Stimulated activated CD8-positive, alpha-beta memory T cell treated with anti-CD3 and anti-CD28 coated beads, Interleukin-4, amount 100 ng/mL, for 4 hours (primary cell): ENCODE measurements at places on chromosomes 4 and X.

DNA sequence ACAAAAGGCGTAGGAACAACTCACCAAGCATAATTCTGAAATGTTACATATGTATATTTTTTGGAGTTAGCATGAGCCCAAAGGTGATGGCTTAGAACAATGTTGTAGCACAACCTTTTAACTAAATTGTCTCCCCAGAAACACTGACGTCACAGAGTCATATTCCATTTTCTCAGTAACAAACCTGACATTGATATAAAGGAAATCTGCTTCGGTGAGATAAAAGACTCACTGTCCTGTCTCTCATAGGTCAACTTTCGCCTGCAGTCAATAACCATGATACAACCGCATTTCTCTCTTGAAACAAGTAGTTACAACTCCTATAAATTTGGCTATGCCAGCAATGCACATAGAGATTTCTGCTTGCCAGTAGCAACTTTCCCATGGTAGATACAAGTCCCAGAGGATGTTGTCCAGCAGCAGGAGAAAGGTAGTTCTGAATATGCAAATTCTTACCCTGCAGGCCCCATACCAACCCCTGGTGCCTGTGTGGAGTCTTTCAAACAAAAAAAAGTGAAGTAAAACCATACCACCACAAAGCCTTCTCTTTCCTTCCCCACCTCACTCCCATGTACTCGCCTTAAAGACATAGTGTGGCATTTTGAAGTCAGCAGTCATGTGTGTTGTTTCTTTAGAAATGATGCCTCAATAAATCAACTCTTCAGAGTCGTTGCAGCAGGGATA is 47.9 kb downstream of the MTM1 start:
- DNase-seq, result no peak

DNA sequence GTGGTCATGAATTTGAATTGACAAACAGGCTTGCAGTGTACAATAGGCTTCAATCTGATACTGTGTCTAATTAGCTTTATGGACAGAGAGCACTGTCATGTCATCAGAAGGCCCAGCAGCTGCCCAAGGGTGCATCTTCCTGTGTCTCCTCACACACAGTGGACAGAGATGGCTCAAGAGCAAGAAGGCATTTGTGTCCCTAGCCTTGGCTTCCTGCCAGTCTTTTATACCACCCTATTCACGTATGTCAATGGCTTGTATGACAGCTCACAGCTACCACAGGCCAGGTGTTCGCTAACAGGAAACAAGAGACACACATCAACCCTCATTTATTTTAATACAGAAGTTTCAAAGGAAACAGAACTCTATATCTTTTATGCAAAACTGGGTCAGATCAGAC is 874.0 kb upstream of the AGA start:
- DNase-seq, result no peak

- DNase-seq, result no peak
Observed at GRCh38 chrX:68915778-68916177, 87.0 kb downstream of the EFNB1 start.

DNA sequence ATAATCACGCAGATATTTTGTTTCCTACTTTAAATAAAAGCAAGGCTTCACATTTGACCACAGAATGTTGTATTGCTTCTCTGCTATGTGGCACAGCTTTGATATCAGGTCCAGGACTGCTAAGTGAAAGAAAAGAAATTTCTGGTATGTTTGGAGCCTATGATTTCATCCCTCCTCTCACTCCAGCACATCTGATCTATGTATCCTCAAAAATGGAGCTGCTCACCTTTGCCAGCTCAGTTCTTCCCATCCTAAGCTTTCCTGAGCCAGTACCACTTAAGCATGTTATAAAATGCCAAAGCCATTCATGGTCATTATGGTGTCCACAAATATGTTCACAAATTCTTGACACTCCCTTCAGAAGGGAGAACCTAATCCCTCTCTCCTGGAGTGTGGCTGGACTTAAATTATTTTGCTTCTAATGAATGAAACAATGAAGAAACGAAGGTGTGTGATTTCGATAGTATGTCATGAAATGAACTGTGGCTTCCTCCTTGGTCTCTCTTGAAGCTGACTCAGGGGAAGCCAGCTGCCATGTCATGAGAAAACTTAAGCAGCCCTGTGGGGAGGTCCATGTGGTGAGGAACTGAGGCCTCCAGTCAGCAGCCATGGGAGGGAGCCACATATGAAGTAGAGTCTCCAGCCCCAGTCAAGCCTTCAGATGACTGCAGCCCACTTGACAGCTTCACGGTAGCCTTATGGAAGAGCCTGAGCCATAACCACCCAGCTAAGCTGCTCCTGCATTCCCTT is 207.7 kb downstream of the MGST2 start:
- no peak for DNase-seq

DNA sequence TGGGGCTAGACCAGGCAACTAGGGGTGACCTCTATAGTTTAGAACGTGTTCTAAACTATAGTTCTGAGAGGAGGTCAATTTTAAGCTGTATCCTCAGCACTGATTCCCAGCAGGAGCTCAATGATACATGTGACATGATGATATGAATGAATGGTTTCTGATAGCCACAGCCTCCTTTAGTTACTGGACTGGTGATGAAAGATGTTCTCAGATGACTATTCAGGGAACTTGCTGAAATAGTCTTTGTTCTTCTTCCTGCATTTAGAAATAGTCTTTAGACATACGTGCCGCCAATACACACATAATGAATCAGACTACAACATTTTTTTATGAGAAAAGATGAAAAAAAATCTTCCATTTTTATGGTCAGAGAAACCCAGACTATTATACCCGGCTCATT is 116.3 kb upstream of the TMEM150C start:
- DNase-seq, result no peak
